ENCODE measurements at places on chromosomes 13 and 19. TPM values are rescaled to one million over a fixed set of nuclear protein-coding genes. Genes with fewer than 3 reads are reported as not detected.

Gene PSG7
- not detected for total RNA-seq

GRCh38 chr13:93942016-93942415 is 537.5 kb downstream of the DCT start:
- DNase-seq = no peak

DNA sequence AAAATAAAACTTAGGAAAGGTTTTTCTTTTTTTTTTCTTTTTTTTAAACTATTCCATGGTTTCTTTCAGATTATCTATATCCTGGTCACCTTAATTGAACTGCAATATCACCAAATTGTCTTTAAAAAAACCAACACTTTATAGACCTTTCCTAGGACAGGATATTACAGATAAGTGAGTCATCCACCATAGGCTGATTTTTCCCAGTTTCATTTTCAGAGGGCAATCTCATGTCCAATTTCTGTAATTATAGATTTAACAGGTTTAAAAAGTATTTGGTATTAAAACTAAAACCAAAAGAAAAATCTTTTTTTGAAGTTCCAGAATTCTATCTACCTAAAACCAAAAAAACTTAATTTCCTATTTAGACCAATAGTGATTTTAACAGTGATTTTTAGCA is 13.2 kb downstream of the SPART start:
- peak; percentile 27 for DNase-seq

GRCh38 chr13:106815545-106815944 is 247.6 kb upstream of the ARGLU1 start:
- DNase-seq = no peak

GRCh38 chr13:72850959-72851677 is 69.2 kb downstream of the PIBF1 start:
- DNase-seq = no peak

GRCh38 chr19:4361152-4362046 is 18.0 kb downstream of the MPND start:
- DNase-seq = no peak

Measured in glomerular endothelial cell (primary cell).